NCI-H146 (cell line): ENCODE measurements at places on chromosomes 16 and 17.
A peak's percentile ranks its signal among the peaks of the same experiment; 100 is the strongest.

GRCh38 chr17:73323409-73324159 lies 11.8 kb upstream of the CDC42EP4 start:
- DNase-seq: no peak

GRCh38 chr17:2213291-2213960 lies 90.2 kb downstream of the SMG6 start:
- DNase-seq: peak; percentile 11

- DNase-seq: no peak
Measured at GRCh38 chr17:66527335-66527734, 224.9 kb downstream of the PRKCA start.

GRCh38 chr17:10620823-10621222 lies 36.3 kb downstream of the MYH3 start:
- DNase-seq: no peak

DNA sequence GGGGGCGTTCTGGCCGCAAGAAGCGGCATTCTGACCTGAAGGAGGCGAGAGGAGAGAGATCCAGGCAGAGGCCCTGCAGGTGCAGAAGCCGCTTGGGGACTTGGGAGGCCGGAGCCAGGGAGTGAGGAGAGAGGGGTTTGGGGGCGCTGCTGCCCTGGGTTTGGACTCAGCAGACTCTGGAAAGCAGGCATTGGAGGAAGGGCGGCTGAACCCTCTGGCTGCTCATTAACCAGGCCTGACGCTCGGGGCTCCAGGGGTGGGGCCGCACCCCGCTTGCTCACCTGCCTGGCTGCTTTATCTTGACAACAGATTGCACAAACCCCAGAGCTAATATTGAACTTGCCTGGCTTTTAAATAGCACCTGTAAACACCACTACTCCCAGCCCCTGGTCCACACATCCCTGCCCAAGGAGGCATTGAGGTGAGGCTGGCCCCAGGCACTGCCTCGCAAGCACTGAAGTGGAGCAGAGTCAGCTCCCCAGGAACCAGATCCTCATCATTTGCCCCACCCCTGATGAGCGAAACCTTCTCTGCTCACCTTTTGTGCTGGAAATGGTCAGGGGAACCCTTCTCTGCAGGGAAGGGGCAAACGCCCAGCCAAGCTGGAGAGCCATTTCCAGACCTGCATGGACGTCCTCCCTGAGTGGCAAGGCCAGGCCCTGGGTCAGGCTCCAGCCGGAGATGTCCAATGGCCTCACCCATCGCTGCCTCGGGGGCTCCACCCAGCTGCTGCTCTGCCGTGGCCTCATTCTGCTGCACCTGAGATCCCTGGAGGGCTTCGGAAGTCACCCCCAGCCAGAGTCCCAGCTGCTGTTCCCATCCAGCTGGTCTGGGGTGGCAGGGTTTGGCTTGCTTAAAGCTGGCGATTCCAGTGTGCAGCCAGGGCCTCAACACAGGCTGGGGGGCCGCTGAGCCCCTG lies 190.2 kb upstream of the GSE1 start:
- DNase-seq: peak; percentile 79

GRCh38 chr17:12743046-12743445 lies 46.3 kb upstream of the ARHGAP44 start:
- DNase-seq: no peak

DNA sequence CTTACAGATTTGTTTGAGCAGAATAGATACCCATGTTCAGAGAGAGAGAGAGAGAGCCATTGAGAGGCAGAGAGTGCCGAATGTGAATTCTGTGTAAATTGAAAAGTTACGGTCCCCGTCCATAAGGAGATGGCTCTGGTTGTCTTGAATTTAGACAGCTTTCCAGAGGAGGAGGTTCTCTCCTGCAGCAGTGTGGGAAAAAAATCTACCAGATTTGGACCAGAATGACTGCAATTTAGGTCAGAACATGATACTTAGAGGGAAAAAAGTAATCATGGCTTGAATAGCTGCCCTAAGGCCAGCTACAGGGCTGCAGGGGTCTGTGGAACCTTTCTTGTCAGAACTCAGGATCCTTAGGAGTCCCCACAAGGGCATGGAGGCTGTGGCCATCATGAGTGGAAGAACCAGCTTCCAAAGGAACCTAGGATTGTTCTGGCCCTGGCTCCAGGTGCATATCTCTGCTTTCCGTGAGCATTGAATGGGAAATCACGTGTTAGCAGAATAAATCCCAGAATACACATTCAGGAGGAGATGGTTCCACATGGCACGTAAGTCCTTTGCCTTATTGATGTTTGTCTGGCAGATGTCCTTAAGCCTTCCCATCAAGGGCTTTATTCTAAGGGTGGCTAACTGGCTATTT lies 13.0 kb downstream of the PITPNC1 start:
- DNase-seq: no peak

DNA sequence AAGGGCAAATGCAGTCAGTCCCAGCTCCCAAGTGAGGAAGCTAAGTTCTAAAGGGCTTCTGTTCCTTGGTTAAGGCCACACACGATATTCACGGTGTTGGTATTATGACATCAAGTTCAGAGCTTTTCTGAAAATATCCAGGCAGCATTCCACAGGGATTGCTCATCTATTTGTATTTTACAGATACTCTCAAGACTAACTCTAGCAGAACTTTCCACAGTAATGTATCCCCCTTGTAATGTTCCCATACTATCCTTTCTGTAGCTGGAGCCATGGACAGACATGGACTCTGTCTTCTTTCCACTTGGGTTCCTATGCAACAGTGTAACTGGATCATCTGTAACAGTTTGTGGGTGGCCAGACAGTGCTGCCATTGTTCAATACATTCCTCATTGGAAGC lies 13.5 kb downstream of the SDR42E1 start:
- DNase-seq: no peak

DNA sequence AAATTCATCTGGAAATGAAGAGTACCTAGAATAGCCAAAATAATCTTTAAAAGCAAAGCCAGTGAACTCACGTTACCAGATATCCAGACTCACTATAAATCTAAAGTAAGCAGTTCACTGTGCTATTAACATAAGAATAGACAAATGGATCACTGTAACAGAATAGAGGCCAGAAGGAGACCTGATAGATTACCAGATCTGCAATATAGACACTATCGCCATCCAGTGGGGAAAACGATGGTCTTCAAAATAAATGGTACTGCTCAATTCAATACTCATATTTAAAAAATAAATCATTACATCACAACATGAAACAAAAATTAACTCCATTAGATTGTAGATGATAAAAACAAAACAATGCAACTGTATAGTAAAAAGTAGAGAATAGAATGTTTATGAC lies 158.6 kb upstream of the CDH8 start:
- no peak for DNase-seq

GRCh38 chr17:60989846-60990245 lies 312.2 kb downstream of the BCAS3 start:
- no peak for DNase-seq

DNA sequence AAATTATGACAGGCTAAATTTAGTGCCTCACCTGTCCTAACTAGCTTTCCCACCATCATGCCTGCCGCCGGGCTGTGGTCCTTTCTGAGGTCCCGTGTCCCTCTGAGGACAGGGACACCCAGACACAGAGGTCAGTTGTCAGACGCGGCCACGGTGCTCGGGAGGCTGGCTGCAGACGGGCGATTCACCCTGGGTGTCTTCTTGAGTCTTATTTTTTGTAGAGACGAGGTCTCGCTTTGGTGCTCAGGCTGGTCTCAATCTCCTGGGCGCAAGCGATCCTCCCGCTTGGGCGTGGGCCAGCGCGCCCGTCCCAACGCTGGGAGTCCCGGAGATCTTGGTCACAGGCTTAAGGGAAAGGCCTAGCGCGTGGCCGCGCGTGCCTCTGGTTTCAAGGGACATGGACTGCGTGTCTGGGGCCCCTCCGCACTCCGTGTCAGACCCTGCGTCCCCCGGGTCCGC lies 797 bp upstream of the RAB11FIP3 start:
- peak; percentile 38 for DNase-seq

DNA sequence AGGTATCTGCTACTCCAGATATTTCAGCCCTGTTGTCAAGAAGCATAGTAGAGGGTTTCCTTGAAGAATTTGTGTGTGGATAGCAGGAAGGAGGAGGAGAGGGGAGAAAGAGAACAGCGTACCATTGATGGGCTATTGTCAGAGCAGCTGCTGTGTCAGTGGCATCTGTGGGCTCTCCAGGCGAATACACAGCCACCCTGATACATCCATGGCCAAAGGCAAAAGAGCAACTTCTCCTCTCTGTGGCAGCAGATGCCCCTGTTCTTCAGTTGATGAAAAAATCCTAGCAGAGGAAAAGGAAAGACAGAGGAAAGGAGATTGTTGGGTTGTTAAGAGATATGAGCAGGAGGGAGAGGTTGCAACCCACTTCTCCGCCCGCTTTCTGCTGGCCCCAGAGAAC lies 12.2 kb upstream of the KCNJ2 start:
- no peak for DNase-seq

- DNase-seq: peak; percentile 75
Measured at GRCh38 chr17:29590411-29591145, 1.1 kb upstream of the GIT1 start.

DNA sequence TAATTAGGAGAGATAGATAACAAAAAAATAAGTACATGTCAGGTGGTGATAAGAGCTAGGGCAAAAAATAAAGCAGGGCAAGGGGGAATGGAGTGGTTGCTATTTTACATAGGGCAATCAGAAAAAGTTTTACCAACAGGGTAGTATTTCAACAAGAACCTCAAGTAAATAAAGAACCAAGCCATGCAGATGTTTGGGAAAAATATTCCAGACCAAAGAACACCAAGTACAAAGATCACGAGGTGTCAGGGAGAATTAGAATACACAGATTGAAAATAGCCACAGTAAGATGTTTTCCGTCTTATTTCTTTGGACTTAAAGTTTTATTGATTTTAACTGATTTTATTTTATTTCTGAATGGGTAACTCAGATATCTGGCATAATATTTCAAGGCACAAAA lies 11.1 kb downstream of the SYNRG start:
- no peak for DNase-seq

DNA sequence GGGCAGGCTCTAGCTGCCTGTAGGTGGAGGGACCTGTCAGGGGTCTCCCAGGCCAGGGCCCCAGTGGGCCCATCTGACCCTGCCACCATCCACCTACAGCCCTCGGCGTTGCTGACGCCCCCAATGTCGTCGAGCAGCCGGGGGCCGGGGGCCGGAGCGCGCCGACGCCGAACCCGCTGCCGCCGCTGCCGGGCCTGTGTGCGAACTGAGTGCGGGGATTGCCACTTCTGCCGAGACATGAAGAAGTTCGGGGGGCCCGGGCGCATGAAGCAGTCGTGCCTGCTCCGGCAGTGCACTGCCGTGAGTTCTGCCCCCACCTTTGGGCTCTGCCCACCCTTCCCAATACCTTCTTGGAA lies 2.2 kb downstream of the FBXL19 start:
- no peak for DNase-seq

- DNase-seq: no peak
Measured at GRCh38 chr16:22356930-22357634, 17.3 kb downstream of the CDR2 start.

DNA sequence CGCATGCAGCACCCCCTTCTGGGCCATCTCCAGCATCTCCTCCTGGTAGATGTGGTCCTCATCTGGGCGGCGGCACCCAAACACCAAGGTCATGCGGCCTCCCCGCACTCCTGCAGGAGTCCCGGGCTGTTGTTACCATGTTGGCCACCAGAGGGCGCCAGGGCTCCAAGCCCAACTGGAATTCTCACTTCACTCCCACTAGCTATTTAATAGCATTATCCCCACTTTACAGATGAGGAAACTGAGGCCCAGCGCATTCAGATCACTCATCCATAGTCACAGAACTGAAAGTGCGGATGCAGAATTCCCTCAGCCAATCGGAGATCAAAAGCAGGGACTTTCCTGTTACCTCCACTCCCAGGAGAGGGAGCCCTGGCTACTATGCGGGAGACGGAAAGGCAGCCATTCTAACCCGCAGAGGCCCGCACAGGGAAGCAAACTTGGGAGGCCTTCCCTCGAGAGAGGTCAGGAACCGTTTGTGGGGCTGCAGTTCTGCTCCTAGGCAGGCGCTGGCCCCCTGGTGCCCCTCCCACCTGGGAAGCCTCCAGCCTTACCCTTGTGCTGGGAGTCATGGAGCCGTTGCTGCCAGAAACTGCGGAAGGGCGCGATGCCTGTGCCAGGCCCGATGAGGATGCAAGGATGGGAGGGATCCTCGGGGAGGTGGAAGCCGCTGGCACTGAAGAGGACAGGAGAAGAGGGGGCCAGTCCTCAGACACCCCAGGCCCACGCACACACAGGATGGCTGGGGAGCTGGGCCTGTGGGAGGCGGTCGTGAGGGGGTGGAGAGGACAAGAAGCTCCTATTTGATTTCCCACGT lies 40.1 kb downstream of the NOS2 start:
- DNase-seq: peak; percentile 23

DNA sequence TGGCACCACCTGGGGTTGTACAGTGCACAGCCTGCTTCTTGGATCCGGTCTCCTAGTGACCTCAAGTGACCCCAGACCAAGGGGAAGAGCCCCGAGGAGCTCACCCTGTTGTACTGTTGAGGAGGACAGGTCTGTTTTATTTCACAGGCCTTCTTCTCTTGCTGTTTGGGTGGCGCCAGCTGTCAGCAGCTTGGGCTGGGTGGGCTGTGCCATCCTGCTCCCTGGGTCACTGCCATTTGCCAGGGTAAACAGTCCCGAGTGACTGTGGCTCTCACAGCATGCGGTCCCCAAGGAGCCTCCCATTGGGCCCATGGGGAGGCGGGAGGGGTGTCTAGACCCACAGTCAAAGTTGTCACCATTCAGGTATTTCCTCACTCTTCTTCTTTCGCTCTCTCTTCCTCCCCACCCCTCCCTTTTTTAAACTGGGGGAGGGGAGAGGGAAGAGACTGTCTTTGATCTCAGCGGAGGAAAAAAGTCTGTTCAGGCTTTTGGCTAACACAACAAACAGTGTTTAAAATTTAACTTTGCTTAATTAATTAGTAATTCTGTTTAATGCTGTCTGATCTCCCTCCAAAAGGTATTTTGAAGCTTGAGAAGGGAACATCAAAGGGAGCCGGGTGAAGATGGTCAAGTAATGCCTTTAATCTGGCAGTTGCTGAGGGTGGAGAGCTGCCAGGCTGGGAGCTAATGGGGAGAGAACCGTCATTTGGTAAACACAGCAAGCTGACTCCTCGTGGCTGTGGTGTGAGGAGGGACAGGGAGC lies 64.0 kb downstream of the SNX20 start:
- DNase-seq: no peak

DNA sequence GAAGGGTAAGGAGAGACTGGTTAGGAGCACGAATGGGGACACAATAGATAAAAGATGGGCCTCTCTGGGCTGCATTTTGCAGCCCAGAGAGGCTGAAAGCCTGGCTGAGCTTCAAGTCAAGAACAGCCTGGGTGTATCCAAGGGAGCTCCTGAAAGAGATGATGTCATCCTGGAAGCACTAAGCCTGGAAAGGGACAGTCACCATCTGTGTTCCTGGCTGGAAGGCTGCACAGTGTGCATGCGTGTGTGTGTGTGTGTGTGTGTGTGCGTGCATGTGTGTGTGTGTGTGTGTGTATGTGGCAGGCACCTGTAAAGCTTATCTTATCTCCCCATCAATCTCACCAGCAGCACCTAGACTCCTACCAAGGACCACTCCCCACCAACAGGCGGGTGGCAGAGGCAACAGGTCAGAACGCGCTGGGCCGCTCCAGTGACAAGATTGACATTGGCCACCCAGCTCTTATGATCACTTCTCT lies 44.1 kb downstream of the COG7 start:
- peak; percentile 37 for DNase-seq

- DNase-seq: no peak
Measured at GRCh38 chr17:76958974-76959373, 90.8 kb downstream of the MGAT5B start.
